ENCODE measurements at places on chromosomes 5 and 9.

DNA sequence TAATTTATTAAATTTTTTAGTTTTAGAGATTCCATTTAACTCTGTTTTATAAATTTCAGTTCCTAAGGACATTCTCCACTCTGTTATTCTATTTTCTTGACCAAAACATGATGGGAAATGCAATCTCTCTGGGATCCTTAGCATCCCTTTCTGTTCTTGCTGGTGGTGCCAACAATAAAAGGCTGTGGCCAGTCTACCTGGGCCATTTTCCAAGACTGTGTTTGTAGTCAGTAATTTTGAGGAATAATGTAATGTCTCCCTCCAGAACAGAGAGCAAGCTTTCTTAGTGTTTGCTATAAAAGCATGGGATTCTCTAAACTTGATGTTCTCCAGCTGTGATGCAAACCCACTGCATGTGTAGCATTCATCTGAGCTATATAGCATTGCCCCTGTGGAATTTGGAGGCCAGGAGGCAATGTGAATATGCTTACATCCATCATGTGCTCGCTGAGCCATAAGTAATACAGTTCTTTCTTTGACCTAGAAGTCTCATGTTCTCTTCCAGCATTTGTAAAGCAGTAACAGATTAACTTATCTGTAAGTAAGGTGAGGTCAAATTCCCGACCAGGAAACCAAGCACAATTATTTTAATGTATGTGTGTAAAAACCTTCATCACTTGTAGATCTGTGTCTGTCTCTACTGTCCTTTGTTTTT lies 211.5 kb upstream of the TAS2R1 start:
- DNase-seq: no peak

DNA sequence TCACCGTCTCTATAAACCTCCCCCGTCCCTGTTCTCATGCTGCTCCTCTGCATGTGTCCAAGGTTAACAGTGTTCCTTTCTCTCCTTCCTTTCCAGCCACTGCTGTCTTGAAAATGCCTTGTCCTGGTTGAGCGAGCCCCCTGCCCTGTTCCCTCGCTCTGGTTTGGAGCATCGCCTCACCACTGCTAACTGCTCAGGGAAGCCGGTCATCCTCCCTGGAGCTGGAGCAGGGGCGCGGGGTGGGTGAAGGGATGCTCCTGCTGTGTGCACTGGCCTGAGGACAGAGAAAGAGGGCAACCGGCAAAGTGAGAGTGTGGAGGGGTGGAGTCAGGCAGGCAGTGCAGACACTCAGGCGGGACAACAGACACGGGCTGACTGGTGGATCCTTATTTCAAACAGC lies 19.4 kb downstream of the UBE2QL1 start:
- no peak for DNase-seq

- no peak for DNase-seq
These were observed 217.6 kb downstream of the NFIB start for GRCh38 chr9:14096258-14096922.

GRCh38 chr5:82537687-82538306 lies 259.6 kb upstream of the RPS23 start:
- DNase-seq: no peak

DNA sequence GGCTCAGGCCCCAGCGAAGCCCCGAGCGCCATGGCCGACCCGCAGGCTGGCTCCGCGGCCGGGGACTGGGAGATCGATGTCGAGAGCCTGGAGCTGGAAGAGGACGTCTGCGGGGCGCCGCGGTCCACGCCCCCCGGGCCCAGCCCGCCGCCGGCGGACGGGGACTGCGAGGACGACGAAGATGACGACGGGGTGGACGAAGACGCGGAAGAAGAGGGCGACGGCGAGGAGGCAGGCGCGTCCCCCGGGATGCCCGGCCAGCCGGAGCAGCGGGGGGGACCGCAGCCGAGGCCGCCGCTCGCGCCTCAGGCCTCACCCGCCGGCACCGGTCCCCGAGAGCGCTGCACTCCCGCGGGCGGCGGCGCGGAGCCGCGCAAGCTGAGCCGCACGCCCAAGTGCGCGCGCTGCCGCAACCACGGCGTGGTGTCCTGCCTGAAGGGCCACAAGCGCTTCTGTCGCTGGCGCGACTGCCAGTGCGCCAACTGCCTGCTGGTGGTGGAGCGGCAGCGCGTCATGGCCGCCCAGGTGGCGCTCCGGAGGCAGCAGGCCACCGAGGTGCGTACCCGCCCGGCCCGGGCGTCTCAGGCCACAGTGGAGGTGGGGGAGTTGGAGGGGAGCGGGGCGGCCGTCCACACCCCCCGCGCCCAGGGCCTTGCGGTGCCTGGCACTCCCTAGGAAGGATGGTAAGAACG lies 1.6 kb downstream of the DMRT2 start:
- DNase-seq: no peak

All from activated CD4-positive, alpha-beta T cell treated with anti-CD3 and anti-CD28 coated beads, Interleukin-2, amount 50 U/mL, for 1 hour (primary cell).